ENCODE measurements at places on chromosomes 13 and 19. TPM values are rescaled to one million over a fixed set of nuclear protein-coding genes. Genes with fewer than 3 reads are reported as not detected.

The ZNF837 gene
- total RNA-seq = 4.9 TPM

The PRR19 gene
- total RNA-seq = 3.7 TPM

The PLA2G4C gene
- total RNA-seq = 8.6 TPM

The CRLF1 gene
- total RNA-seq = 55.8 TPM

The CEACAM3 gene
- not detected for total RNA-seq

The LMTK3 gene
- total RNA-seq = 15.9 TPM

DNA sequence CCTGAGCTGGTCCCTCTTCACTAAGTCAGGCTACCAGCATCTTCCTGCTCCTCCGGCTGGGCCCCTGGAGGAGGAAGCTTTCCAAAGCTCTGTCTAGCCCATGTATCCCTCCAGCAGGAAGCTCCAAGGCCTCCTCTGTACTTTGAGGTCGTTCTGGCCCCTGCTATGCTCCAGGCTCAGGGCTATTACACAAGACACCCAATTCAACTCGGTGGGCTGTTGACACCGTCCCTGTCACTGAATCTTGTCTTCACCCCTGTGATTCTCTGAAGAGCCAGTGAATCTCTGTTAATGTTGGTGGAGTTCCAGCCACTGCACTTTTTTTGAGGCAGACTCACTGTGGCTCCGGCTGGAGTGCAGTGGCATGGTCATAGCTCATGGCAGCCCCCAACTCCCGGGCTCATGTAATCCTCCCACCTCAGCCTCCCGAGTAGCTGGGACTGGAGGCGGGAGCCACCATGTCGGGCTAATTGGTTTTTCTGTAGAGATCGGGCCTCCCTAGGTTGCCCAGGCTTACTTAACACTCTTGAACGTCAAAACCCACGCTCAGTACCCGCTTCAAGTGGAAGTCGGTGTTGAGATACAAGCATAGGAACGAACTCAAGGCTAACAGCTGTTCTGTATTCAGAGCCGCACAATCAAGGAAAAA, 512 bp upstream of the REX1BD start:
- no peak for DNase-seq
- peak overlapping the region; percentile 86 for H3K4me3 ChIP-seq
- H3K27ac ChIP-seq = peak overlapping the region; percentile 89
- H3K27me3 ChIP-seq = peaks cover 10% of the 10 kb centered on the region

DNA sequence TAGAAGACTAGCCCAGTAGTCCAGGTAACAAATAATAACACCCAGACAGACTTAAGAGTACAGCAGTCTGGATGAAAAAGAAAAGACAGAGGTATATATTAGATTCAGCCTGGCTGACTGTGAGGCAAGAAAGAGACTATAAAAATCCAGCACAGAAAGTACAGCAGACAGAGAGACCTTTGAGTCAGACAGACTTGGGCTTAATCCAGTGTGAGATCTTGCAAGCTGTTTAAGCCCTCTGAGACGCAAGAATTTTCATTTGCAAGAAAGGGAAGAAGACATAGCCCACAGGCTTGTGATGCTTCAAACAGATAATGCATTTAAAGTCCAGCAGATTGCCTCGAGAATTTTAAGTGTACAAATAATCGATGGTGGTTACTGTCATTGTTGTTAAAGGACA, 471.4 kb downstream of the LIG4 start:
- no peaks in the 10 kb centered on the region for H3K36me3 ChIP-seq
- DNase-seq = no peak
- 0 out of 2 replicates have a peak overlapping the region, but pooled peaks have one; percentile 12 for H3K27ac ChIP-seq
- H3K27me3 ChIP-seq = no peaks in the 10 kb centered on the region
- no peak overlapping the region for H3K4me3 ChIP-seq

DNA sequence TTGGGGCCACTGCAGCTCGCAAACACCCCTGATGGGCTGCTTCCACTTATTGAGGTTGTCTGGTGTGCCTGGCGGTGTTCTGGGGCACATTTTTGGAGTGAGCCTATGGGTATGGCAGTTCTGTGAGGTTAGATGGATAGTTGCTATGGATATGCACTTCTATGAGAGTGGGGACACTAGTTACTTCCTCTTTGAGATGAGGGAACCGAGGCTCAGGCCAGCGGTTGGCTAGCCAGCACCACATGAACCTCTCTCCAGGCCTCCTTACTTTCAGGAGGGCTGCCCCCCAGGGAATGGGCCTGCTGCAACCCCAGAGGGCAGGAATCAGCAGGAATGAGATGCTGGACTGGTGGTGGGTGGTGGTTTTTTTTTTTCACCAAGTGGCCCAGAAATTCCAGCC, 13.5 kb upstream of the PRR19 start:
- H3K4me3 ChIP-seq = no peak overlapping the region
- H3K27ac ChIP-seq = no peak overlapping the region
- peaks cover 26% of the 10 kb centered on the region for H3K4me1 ChIP-seq
- H3K27me3 ChIP-seq = no peaks in the 10 kb centered on the region
- no peak for DNase-seq

- no peak overlapping the region for H3K27ac ChIP-seq
- H3K4me1 ChIP-seq = peaks cover 26% of the 10 kb centered on the region
- H3K4me3 ChIP-seq = no peak overlapping the region
- H3K36me3 ChIP-seq = no peaks in the 10 kb centered on the region
- no peaks in the 10 kb centered on the region for H3K27me3 ChIP-seq
Observed at GRCh38 chr13:78404846-78405360, 198.4 kb downstream of the POU4F1 start.

DNA sequence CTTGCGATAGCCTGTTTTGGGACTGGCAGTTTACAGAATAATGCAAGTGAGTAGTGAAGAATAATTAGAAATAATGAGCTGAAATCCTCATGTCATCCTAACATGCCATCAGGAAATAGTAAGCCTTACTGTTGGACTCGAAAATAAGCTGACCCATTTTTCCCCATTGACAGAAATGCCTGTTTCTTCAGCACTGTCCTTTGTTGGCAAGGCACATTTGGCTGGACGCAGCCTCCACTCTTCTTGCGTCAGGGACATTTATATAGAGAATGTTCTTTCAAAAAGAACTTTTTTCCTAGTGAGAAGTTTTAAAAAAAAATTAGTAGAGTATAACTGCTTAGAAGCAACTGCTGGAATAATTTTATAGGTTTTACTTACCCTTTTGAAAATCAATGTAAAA, 47.1 kb downstream of the ARHGAP35 start:
- no peak overlapping the region for H3K27ac ChIP-seq
- no peaks in the 10 kb centered on the region for H3K27me3 ChIP-seq
- H3K4me3 ChIP-seq = no peak overlapping the region
- peaks cover 6% of the 10 kb centered on the region for H3K36me3 ChIP-seq
- DNase-seq = no peak
- peaks cover 27% of the 10 kb centered on the region for H3K4me1 ChIP-seq

- no peaks in the 10 kb centered on the region for H3K36me3 ChIP-seq
- H3K4me1 ChIP-seq = no peaks in the 10 kb centered on the region
- no peak overlapping the region for H3K27ac ChIP-seq
- H3K27me3 ChIP-seq = peaks cover 13% of the 10 kb centered on the region
- H3K4me3 ChIP-seq = no peak overlapping the region
Observed at GRCh38 chr19:41701401-41702075, 6.9 kb upstream of the CEACAM5 start.

DNA sequence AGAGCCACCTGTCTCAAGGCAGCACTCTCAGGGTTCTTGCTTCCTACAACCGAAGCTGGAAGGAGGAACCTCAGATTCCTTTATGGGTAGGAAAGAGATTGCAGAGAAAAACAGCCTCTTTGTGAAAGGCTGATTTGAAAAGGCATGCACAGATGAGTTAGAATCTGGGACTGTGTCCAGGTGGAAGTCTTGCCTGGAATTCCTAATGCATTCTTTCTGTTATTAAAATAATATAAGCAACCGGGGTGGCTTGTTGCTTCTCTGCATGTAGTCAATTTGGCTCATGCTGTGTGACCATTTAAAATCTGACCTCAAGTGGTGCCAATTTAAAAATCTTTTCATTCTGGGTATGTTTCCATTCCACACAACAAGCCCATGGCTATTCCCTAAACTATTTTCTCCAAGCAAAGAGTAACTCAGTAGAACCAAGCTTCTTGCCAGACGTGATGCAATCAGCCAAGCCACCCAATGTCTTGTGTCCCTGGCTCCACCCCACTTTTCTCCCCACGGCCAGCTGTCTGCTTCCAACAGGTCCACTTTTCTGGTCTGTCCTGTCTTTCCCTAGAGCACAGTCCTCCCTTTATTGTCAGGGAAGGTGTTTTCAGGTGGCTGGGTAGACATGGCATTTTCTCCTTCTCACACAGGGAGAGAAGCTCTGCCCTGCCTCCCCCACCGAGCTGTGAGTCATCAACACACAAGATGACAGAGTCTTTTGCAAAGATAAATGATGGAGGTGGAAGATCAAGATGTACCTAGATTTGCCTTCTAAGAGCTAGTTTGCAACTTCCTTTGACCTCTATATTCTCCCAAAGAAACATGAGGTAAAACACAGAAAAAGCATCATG, 394.3 kb downstream of the FOXO1 start:
- H3K4me1 ChIP-seq = peaks cover 29% of the 10 kb centered on the region
- H3K36me3 ChIP-seq = no peaks in the 10 kb centered on the region
- DNase-seq = no peak
- peak overlapping the region; percentile 47 for H3K27ac ChIP-seq

DNA sequence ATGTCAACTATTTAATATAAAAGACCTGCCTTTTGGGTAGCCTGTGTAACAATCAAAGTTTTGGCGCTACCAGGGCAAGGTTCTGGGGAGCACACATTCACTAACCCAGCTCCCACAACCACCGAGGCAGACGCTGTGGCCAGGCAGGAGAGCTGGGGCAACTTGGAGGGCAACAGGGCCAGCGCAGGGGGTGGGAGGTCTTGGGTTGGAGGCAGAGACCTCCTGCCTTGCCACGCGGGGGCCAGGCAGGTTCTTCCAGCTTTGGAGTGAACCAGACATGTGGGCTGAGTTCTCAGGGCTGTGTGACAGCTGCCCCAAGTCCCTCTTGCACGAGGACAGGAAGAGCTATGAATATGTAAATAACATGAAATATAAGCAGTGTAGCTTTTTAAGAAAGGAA, 30.3 kb upstream of the MCF2L start:
- 0 out of 2 replicates have a peak, but pooled peaks cover 3% of the 10 kb centered on the region for H3K27me3 ChIP-seq
- peaks cover 9% of the 10 kb centered on the region for H3K4me1 ChIP-seq
- H3K36me3 ChIP-seq = peaks cover 11% of the 10 kb centered on the region

GRCh38 chr19:34104096-34104495, 68.2 kb upstream of the LSM14A start:
- H3K27me3 ChIP-seq = no peaks in the 10 kb centered on the region
- no peak overlapping the region for H3K4me3 ChIP-seq
- no peaks in the 10 kb centered on the region for H3K36me3 ChIP-seq
- no peaks in the 10 kb centered on the region for H3K4me1 ChIP-seq
- no peak overlapping the region for H3K27ac ChIP-seq
- no peak for DNase-seq

- no peaks in the 10 kb centered on the region for H3K27me3 ChIP-seq
- no peaks in the 10 kb centered on the region for H3K36me3 ChIP-seq
- H3K4me1 ChIP-seq = peaks cover 6% of the 10 kb centered on the region
- no peak for DNase-seq
Observed at GRCh38 chr13:104296286-104296685, 1230.1 kb upstream of the SLC10A2 start.

GRCh38 chr13:98253526-98253925, 76.5 kb upstream of the RNF113B start:
- H3K4me1 ChIP-seq = peaks cover 23% of the 10 kb centered on the region
- no peak overlapping the region for H3K4me3 ChIP-seq
- H3K27me3 ChIP-seq = no peaks in the 10 kb centered on the region
- DNase-seq = no peak
- H3K36me3 ChIP-seq = no peaks in the 10 kb centered on the region

GRCh38 chr19:50328224-50328872, 829 bp downstream of the KCNC3 start:
- peaks cover 5% of the 10 kb centered on the region for H3K36me3 ChIP-seq
- peaks cover 48% of the 10 kb centered on the region for H3K4me1 ChIP-seq
- peaks cover 31% of the 10 kb centered on the region for H3K27me3 ChIP-seq
- peak overlapping the region; percentile 37 for H3K4me3 ChIP-seq

DNA sequence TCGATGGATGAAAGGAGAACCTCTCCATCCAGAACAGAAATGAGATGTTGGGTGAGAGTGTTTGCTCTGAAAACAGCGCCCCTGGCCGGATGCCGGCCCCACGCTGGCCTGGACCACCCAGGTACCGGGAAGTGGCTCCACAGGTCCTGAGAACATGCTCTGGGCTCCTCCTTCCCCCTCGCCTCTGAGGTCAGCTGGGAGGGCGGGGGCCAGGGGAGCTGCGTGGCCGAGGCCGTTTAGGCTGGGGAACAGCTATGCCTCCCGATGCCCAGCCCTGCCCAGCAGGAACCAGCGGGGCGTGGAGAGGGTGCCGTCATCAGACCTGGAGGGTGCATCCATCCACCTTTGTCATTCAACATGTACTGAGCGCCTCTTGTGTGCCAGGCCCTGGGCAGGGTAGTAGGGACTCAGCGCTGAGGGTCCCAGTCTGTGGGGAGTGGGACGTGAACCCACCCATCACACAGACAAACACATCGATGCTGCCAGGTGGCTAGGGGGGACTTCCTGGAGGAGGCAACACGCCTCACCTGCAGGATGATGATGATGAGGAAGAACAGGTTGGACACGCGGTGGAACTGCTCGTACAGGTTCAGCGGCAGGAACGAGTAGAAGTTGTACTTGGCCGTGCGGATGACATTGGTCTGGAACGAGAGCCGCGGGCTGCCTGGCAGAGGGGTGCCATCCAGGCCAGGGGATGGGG, 4.2 kb downstream of the ATP8B3 start:
- DNase-seq = no peak
- H3K27ac ChIP-seq = no peak overlapping the region
- peaks cover 4% of the 10 kb centered on the region for H3K27me3 ChIP-seq
- H3K4me3 ChIP-seq = no peak overlapping the region

GRCh38 chr13:65826657-65827056, 1403.5 kb downstream of the PCDH9 start:
- no peak overlapping the region for H3K4me3 ChIP-seq
- H3K36me3 ChIP-seq = no peaks in the 10 kb centered on the region
- H3K27ac ChIP-seq = no peak overlapping the region

DNA sequence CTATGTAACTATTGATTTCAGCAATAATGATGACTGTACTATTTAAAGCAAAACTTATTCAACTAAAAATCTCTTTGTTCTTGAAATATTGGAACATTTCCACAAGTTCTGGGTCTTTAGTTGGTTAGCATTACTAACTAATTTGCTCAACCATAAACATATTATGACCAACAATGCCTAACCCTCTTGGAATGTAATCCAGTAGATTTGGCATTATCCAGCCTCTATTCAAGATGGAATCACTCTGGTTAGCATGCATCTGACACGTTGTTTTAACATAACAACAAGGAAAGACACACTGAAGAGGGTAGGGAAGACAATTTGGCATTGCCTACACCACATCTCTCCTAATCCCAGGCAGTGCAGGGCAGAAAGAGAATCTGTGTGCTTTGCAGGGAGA, 941.3 kb upstream of the PCDH20 start:
- H3K36me3 ChIP-seq = no peaks in the 10 kb centered on the region
- 0 out of 2 replicates have a peak overlapping the region, but pooled peaks have one; percentile 27 for H3K27ac ChIP-seq
- no peak for DNase-seq
- no peaks in the 10 kb centered on the region for H3K27me3 ChIP-seq
- peaks cover 27% of the 10 kb centered on the region for H3K4me1 ChIP-seq

DNA sequence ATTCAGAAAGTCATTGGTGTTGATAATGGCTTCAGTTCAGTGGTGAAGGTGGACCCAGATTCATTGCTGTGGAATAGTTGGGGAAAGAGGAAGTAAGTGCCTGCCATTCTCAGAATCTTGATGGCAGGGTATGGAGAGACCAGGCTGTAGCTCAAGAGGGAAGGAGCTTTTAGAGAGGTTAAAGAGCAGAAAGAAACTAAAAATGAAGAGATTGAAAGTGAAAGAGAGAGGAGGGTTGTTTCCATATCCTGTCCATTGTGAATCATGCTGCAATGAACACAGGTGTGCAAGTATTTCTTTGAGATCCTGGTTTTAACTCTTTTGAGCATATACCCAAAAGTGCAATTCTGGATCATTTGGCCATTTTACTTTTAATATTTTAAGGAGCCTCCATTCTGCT, 12.5 kb downstream of the GJB6 start:
- H3K4me1 ChIP-seq = peaks cover 6% of the 10 kb centered on the region
- no peaks in the 10 kb centered on the region for H3K36me3 ChIP-seq
- no peak for DNase-seq
- no peak overlapping the region for H3K27ac ChIP-seq
- H3K4me3 ChIP-seq = no peak overlapping the region
- H3K27me3 ChIP-seq = peaks cover 5% of the 10 kb centered on the region
